ENCODE measurements at places on chromosomes 7 and 10. TPM values are rescaled to one million over a fixed set of nuclear protein-coding genes. Genes with fewer than 3 reads are reported as not detected.

The NPY4R gene
- total RNA-seq: not detected

The INTS1 gene
- 94.1 TPM for total RNA-seq

The ANKRD2 gene
- not detected for total RNA-seq

The CRYGN gene
- total RNA-seq: 0.12 TPM

The PNLIPRP3 gene
- not detected for total RNA-seq

The CYP2C19 gene
- not detected for total RNA-seq

The ADARB2 gene
- not detected for total RNA-seq

The HOXA1 gene
- 0.35 TPM for total RNA-seq

The AASS gene
- 1.8 TPM for total RNA-seq

The UCMA gene
- not detected for total RNA-seq

The MALRD1 gene
- 0.36 TPM for total RNA-seq

The LFNG gene
- 21.0 TPM for total RNA-seq

The OR13A1 gene
- not detected for total RNA-seq

The SCART1 gene
- 0.28 TPM for total RNA-seq

The ZNF467 gene
- 0.22 TPM for total RNA-seq

The ENKUR gene
- total RNA-seq: not detected

The HECW1 gene
- total RNA-seq: not detected

The NUTM2A gene
- 0.47 TPM for total RNA-seq

The FASTK gene
- 65.9 TPM for total RNA-seq

The ADCYAP1R1 gene
- not detected for total RNA-seq

The GIMAP1 gene
- 6.1 TPM for total RNA-seq

The NEBL gene
- total RNA-seq: 0.82 TPM

The CTAGE8 gene
- total RNA-seq: not detected

The TDRD1 gene
- 0.24 TPM for total RNA-seq

The NAT16 gene
- not detected for total RNA-seq

The PANK1 gene
- 2.0 TPM for total RNA-seq

The CYP26C1 gene
- total RNA-seq: not detected

The OPN4 gene
- not detected for total RNA-seq

The MNX1 gene
- total RNA-seq: not detected

The LRGUK gene
- total RNA-seq: 0.12 TPM

The RALA gene
- total RNA-seq: 38.0 TPM
